CD4-positive, alpha-beta memory T cell (primary cell): ENCODE measurements at places on chromosomes 6 and 20. TPM values are rescaled to one million over a fixed set of nuclear protein-coding genes. Genes with fewer than 3 reads are reported as not detected.

GRCh38 chr6:8014947-8015346 lies 49.2 kb downstream of the BLOC1S5 start:
- H3K36me3 ChIP-seq = peaks cover 8% of the 10 kb centered on the region
- no peaks in the 10 kb centered on the region for H3K4me1 ChIP-seq
- DNase-seq = no peak
- no peak overlapping the region for H3K4me3 ChIP-seq
- H3K27ac ChIP-seq = no peak overlapping the region

The KDM1B gene
- total RNA-seq = 12.0 TPM

- H3K4me3 ChIP-seq = no peak overlapping the region
- H3K27ac ChIP-seq = no peak overlapping the region
- H3K27me3 ChIP-seq = no peaks in the 10 kb centered on the region
- no peaks in the 10 kb centered on the region for H3K4me1 ChIP-seq
These were observed 62.0 kb downstream of the FHL5 start for GRCh38 chr6:96624957-96625356.

DNA sequence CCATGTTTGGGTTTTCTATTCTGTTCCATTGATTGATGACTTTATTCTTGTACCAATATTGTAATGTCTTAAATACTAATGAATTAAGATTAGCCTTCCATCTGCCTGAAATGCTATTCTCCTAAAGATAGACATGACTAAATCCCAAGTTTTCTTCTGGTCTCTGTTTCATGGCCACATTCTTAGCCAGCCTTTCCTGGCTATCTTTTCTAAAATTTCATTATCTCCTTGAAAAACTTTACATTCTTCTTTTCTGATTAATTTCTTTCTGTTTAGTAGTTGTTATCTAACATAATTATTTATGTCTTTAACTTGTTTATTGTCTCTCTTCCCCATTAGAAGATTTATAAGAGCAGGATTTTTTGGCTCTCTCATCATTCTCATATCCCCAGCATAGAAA lies 4.4 kb upstream of the PRIM2 start:
- no peaks in the 10 kb centered on the region for H3K36me3 ChIP-seq
- peaks cover 4% of the 10 kb centered on the region for H3K4me1 ChIP-seq
- H3K27me3 ChIP-seq = no peaks in the 10 kb centered on the region
- no peak for DNase-seq

- H3K4me1 ChIP-seq = no peaks in the 10 kb centered on the region
- DNase-seq = no peak
- no peaks in the 10 kb centered on the region for H3K27me3 ChIP-seq
- no peaks in the 10 kb centered on the region for H3K36me3 ChIP-seq
These were observed 86.2 kb downstream of the DNAH8 start for GRCh38 chr6:38801305-38801704.

GRCh38 chr20:48604936-48605335 lies 222.9 kb downstream of the PREX1 start:
- DNase-seq = no peak
- H3K27me3 ChIP-seq = no peaks in the 10 kb centered on the region
- no peaks in the 10 kb centered on the region for H3K36me3 ChIP-seq
- no peak overlapping the region for H3K27ac ChIP-seq
- H3K4me1 ChIP-seq = no peaks in the 10 kb centered on the region
